Fibroblast of villous mesenchyme (primary cell): ENCODE measurements at places on chromosomes 5 and 9. TPM values are rescaled to one million over a fixed set of nuclear protein-coding genes. Genes with fewer than 3 reads are reported as not detected.
A peak's percentile ranks its signal among the peaks of the same experiment; 100 is the strongest.

GRCh38 chr5:173232499-173233346 is 2.3 kb downstream of the NKX2-5 start:
- DNase-seq, result no peak

- peak; percentile 89 for DNase-seq
Observed at GRCh38 chr9:120477534-120478001, 102.4 kb downstream of the CDK5RAP2 start.

GRCh38 chr9:136662656-136663581 is at the start of gene EGFL7:
Gene EGFL7 (plus strand): TSS chr9:136662916. CDS start chr9:136668283, 5,367 bp downstream.
- DNase-seq, result no peak

GRCh38 chr5:86232246-86232645 is 385.5 kb upstream of the COX7C start:
- no peak for DNase-seq

DNA sequence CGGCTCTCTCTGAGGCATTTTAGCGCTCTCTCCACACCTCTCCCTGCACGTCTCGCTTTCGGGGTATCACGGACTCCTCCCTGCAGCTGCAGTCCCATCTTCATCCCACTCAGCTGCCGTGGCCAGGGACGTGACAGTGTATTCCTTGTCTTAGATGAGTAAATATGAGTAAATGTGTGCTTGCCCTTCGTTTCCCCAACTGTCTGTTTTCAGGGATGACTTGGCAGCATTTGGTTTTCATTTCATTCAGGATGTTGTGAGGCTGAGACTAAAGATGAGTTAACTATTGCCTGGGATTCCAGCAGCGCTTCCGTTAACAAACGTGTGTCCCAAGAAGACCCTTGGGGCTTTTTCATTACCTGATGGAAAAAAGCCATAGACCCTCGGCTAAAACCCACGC is 29.5 kb downstream of the GDNF start:
- no peak for DNase-seq

GRCh38 chr9:93596399-93596798 is 20.0 kb downstream of the PHF2 start:
- no peak for DNase-seq

- DNase-seq, result peak; percentile 56
Observed at GRCh38 chr5:39475881-39476842, 51.4 kb upstream of the DAB2 start.

DNA sequence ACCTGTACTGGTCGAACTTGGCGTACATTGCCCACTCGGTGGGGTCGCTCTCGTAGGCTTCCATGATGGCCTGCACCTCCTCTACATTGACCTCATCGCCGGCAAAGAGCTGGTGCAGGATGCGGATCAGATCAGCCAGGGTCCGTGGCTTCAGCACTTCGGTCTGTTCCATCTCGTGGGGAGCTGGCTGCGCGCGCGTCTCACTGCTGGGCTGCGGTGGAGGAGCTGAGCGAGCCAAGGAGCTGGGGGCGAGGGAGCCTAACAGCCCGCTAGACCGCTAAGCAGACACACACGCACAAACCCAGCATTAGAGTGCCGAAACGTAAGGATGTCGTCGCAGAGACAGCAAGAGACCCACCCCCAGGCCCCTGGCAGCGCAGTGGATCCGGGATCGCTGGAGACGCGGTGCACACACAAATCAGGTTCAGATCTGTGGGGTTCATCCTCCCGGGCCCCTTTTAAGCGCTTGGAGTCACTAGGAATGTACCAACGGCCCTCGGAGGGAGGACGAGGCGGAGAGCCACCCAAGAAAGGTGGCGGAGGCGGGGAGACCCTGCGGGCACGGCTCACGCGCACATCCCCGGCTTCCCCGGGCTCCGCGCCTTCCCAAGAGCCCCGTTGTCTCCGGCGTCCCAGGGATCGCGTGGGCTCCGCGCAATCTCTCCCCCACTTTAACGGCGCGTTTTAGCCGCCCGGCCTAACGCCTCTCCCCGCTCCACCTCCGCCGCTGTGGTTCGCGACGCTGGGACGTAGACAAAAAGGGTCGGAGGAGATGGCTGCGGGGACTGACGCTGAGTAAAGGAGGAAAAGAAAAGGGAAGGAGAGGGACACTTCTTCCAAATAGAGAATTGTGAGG is at the start of gene CDO1:
CDO1 (minus strand) TSS at position 434 of the 856 bp plus-strand sequence; CDS start at position 172, 262 bp downstream.
- peak; percentile 43 for DNase-seq

GRCh38 chr5:167448376-167448775 is 843.1 kb upstream of the WWC1 start:
- no peak for DNase-seq

DNA sequence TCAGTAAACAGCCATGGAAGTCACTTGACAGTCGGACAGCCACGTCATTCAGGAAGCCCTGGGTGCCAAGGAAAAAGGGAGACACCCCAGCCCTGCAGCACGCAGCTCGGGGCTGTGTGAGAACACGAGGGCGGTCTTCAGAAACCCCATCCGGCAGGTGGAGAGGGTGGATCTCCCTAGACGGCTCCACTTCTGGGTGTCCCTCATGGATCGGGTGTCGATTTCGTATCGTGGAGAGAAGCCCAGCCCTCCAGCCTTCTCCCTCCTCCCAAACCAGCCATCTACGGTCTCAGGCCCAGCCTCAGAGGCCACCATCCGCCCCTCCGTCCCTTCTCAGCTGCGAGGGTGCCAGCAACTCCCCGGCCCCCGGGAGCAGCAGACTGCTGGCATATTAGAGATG is 65.5 kb upstream of the BARHL1 start:
- DNase-seq, result no peak

- no peak for DNase-seq
Observed at GRCh38 chr5:115849258-115849798, 7.6 kb downstream of the AP3S1 start.

PCDHGA1 gene
- total RNA-seq, result 0.64 and 0.86 TPM in 2 replicates

CETN3 gene
- total RNA-seq, result 7.1 and 15.5 TPM in 2 replicates

LRRC70 gene
- 0.64 and 1.3 TPM in 2 replicates for total RNA-seq

SPINK1 gene
- 0.32 TPM in 1 of 2 replicates, not detected in the other for total RNA-seq

CSF1R gene
- total RNA-seq, result under 0.01 TPM in 2 replicates

TMEM252 gene
- not detected in 2 replicates for total RNA-seq

GKAP1 gene
- 0.97 and 2.2 TPM in 2 replicates for total RNA-seq
